Ureter (tissue), 1 donor: ENCODE measurements at places on chromosomes 3 and 15.

DNA sequence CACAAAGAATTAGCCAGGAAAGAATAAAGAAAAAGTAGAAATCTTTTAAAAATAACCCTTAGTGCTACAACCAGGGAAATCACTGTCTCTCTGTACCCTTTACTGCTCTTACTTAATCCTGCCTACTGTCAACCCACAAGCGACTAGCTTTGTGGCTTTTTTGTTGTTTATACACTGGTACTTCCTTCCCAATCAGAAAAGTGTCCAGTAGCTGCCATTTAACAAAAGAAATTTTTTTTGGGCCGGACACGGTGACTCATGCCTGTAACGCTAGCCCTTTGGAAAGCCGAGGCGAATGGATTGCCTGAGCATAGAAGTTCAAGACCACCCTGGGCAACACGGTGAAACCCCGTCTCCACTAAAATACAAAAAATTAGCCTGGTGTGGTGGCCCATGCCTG is 13.8 kb upstream of the FAM219B start:
- DNase-seq, result no peak

DNA sequence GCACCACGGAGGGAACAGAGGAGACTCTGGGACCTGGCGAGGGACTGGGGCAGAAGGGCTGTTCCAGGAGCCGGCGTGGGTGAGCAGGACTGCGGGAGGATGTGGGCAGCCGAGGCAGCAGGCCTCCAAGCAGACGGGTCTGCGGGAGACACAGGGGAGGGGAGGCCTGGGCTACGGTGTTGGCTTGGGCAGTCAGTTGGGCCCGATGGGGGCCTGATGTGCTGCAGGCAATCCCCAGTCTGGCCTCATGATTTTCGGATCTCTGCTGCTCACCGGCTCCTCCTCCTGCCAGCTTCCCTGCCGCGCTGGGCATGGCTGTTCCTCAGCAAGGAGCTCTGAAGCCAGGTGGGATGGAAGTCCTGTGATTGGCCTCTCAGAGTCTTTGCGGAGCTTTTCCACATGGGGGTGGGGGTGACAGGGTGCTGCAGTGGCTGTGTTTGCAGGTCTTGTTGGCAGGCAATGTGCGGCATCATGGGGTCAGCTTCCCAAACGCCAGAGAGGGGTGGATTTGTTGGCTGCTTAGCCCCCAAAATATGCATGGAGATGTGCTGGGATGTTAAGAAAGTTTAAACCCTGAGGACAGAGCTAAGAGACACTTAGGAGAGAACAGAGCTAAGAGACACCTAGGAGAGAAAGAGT is 19.3 kb downstream of the MINAR1 start:
- no peak for DNase-seq

DNA sequence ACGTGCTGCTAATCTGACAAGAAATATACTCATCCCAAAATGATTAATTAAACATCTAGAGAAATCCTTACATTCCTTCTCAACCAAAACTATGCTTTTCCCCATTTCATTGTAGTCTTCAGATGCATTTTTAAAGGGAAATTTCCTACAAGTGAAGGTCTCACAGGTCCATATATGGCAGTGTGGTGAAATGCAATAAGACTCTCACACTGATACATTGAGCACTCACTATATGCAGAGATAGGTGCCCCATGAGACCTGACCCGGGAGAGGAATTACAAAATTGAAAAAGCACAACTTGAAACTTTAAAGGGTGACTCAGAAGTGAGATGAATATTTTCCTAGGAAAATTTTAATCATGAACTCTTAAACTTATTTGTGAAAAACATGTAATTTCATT is 629.2 kb upstream of the NAALADL2 start:
- no peak for DNase-seq

GRCh38 chr3:120875507-120875906 is 32.5 kb upstream of the STXBP5L start:
- DNase-seq, result no peak

GRCh38 chr3:105228696-105229095 is 138.0 kb upstream of the ALCAM start:
- DNase-seq, result no peak

DNA sequence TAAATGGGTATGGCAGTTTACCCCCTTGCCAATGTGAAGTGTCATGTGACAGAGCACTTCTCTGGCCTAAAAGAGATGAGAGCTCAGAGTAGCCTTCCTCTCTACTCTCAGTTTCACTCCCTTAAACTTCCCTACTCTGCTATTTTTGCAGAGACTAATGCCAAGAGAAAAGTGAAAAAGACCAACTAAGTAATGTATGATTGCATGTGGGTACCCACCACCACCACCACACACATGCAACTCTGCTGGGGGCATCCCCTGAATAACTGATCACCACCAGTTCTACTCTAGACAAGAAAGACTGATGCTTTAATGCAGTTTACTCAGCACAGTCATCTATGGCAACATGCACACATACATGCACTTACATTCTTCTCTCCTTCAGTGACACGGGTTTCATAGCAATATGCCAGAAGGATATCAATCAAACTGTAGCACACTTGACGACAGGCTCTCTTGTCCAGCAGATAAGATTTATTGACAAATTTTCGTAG is 31.3 kb downstream of the SHQ1 start:
- no peak for DNase-seq
